Cortex of kidney (tissue), 1 donor: ENCODE measurements at places on chromosomes 3 and 15.

DNA sequence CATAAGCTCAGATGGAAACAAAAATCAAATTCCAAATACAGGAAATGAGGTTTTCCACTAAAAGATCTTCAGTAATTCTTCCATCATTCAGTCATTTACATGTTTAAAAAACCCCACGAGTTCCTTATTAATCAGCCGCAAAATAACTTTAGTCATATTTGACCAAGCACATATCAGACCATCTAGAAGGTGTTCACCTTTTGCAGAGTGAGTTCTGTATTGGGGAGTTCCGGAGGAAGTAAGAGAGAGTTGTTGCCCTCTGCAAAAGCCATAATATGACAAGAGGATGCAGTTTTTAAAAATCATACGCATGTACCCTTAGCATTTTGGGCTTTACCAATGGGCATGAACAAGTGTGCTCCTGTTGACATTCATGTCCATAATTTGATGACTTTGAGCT, 61.6 kb downstream of the CCR1 start:
- no peak for DNase-seq

- no peak for DNase-seq
These were observed 686 bp downstream of the VPS8 start for GRCh38 chr3:184812662-184813042.

DNA sequence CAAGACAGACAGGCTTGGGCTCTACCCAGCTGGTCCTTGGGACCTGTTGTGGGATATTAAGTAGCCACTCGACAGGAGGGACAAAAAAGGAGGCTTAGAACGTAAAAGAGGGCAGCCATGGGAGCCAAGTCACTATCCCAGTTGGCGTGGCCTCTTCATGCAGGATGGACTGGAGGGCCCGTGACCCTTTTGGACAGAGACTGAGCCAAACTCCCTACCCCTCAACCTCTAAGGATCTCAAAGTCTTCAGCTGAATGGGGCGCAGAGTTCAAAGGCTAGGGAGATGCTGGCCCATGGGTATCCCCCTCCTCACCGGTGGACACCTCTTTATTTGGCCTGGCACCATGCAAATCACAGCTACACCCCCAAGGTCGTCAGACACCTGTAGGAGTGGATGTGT, 57.8 kb upstream of the SEC13 start:
- no peak for DNase-seq

DNA sequence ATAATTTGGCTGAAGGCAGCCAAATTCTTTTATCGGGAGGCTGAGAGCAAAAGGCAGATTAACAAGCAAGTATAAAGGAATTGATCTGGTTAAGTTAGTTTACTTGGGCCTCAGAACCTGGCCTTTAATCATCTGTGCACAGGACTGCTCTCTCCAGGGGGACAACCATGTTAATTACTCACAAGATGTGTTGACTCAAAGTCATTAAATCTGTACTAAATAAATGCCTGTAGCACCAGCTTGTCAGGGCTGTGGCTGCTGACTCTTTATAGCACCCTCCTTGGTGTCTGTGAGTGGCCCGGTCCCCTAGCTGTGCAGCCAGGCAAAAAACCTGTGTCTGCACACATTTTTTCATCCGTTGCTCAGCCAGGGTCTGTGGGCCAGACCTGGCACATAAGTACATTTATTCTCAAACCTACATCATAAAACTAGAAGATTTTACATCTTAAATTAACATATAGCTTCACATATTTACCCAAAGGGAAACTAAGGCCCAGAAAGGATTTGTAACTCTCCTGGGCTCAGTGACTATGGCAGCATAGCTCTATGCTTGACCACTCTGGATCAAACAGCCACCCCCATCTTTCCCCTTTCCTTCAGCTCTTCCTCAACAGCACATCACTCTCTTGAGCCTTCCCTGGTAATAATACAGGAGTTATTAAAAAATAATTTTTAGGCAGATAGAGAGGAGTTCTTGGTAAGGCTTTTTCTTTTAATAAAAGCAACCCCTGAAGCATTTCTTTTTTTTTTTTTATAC, 51.4 kb downstream of the NCEH1 start:
- DNase-seq = no peak

DNA sequence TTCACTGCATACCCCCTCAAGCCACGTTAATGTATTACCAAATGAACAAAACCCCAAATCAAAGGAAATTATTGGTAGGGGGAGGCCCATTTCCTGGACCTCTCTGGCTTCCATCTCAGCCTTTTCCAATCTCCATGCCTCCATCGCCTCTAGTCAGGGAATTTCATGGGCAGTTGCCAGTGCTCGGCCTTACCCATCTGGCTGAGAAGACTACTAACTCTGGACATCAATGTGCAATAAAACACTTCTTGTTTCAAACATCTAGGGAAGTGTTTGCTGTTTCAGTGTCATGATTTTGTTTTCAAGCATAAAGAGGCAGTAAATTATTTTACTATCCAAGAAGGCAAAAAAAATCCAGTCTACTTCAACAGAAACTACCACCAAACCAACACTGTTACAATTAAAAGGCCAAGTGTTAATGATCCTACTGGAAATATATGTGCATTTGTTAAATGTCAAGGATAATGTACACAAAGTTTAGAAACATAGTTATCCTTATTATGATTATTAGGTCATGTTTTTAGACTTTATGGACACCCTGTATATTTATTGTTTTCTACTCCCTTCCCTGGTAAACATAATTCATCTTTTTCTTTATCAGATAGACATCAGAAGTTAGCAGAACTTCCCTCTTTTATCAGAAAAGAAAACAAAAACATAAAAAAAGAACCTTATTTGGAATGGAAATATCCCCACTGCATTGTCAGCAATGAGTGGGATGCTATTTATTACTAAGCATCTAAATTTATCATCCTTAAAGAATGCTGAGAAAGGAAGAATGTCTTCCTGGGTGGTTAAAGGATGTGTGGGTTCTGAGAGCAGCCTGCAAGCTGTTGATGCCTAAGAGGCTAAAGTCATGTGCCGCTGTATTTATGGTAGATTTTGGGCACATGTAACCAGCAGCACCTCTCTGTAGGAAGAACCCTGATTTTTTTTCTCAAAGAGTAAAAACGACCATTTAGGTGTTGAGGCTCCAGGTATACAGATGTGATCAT, 15.2 kb downstream of the LDHAL6B start:
- no peak for DNase-seq

- no peak for DNase-seq
These were observed 968 bp upstream of the TMEM266 start for GRCh38 chr15:76058714-76059319.

DNA sequence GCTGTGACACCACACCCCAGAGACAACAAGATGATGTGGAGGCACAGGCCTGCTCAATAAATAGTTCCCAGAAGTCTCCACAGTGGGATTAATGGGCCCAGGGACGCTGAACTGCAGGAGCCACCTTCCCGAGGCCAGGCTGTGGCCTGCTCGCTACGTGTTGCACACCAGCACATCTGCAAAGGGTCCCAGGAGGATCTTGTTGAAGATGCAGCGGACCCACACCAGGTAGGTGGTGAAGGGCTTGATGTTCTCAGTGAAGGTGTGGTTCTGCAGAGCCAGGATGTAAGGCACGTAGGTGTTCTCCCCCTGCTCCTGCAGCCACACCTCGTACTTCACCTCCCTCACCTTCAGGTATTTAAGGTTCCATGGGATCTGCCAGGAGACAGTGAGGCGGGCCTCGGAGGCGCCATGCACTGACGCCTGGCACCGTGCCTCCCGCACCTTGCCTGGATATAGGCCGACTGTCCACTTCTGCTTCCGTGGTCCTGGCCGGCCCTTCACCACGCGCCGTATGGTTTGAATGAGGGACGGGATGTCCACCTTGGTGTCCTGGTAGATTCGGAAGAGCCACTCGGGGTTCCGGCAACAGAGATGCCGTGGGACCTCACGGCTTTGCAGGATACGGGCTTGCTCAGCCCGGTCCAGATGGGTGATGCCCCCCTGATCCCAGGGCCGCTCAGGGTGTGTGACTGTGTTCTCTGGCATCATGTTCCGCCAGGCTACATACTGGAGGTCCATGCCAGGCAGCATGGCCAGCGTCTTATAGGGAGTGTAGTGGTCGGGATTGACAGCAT, 26.1 kb downstream of the POMGNT2 start:
- DNase-seq = no peak

- DNase-seq = no peak
These were observed 137.7 kb downstream of the NSMCE3 start for GRCh38 chr15:29131840-29132420.

DNA sequence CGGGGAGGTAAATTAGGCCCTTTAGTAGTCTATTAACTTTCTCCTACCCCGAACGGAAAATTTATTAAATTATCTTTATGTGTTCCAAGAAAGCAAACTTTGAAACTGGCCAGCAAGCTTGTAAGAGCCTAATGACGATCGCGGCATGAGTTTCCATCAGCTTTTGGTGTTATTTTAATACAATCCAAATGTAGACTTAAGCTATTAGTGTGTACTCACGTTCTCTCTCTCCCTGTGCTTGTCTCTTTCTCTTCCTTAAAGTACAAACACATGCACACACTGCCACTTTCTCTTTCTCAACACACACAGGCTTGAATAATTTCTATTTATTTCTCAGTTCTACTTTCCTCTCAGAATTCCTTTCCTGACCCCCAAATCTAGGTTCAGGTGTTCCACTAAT, 108.8 kb upstream of the MME start:
- DNase-seq = no peak

DNA sequence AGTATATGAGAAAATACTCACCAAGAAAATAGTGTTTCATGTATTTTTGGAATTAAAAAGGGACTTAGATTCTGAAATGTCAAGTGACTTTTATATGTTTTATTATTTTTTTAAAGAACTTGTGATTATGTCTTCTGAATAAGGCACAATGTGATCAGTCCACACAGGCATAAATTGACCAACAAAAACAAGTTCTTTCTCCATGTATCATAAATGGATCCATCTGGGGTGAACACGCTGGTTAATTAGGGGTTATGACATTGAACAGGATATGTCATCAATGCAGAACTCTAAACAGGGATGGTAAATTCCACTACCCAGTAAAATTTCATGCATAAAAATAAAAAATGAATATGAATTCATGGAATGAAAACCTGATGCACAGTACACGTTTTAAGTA, 31.3 kb upstream of the PIK3CA start:
- no peak for DNase-seq

DNA sequence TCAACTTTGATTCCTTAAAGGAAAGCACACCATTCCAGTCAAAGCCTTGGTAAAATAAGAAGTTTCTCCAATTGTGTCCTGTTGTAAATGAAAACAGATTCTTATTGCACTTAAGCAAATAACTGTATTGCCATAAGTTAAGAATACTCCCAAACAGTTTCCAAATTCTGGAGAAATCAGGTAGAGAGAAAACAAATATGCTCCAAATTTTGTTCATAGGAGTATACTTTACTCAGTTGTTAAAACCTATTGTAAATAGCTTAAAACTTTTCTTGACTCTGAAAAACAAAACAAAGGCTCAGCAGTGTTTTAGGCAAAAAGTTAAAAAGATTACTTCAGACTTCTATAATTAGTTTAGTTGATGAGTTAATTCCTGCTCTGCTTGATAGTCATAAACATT, 42.4 kb downstream of the LNP1 start:
- DNase-seq = no peak

DNA sequence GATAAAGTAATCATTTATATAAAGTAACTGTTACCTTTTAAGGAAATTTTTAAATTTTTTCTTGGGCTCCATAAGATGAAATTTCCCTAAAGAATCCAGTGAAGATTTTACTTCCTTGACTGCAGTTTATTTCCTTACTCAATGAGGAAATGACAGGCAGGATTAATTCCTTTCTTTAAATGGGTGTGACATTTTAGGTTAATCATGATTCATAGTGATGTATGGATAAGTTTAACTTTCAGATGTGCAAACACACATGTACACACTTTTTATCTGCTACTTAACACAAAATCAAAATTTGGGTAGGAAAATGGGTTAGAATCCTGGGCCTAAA, 11.2 kb upstream of the LEO1 start:
- DNase-seq = no peak

GRCh38 chr15:60215225-60215963, 182.4 kb downstream of the ANXA2 start:
- DNase-seq = no peak

- DNase-seq = no peak
These were observed 231.6 kb downstream of the CACNA2D3 start for GRCh38 chr3:54353946-54354345.

GRCh38 chr3:154224866-154225265, 99.4 kb downstream of the DHX36 start:
- no peak for DNase-seq
